ENCODE measurements at places on chromosomes 12 and 14. TPM values are rescaled to one million over a fixed set of nuclear protein-coding genes. Genes with fewer than 3 reads are reported as not detected.

Gene MYG1
- total RNA-seq: 55.9 TPM

Gene KCNA1
- total RNA-seq: not detected

Gene KRT78
- total RNA-seq: 0.36 TPM

Gene KRT6C
- total RNA-seq: not detected

Gene DPY19L2
- total RNA-seq: 5.4 TPM

Gene SLC6A13
- total RNA-seq: not detected

Gene SELPLG
- 1.7 TPM for total RNA-seq

Gene RBM19
- 9.7 TPM for total RNA-seq

Gene ULK1
- total RNA-seq: 3.0 TPM

Gene TGM1
- 0.60 TPM for total RNA-seq

DNA sequence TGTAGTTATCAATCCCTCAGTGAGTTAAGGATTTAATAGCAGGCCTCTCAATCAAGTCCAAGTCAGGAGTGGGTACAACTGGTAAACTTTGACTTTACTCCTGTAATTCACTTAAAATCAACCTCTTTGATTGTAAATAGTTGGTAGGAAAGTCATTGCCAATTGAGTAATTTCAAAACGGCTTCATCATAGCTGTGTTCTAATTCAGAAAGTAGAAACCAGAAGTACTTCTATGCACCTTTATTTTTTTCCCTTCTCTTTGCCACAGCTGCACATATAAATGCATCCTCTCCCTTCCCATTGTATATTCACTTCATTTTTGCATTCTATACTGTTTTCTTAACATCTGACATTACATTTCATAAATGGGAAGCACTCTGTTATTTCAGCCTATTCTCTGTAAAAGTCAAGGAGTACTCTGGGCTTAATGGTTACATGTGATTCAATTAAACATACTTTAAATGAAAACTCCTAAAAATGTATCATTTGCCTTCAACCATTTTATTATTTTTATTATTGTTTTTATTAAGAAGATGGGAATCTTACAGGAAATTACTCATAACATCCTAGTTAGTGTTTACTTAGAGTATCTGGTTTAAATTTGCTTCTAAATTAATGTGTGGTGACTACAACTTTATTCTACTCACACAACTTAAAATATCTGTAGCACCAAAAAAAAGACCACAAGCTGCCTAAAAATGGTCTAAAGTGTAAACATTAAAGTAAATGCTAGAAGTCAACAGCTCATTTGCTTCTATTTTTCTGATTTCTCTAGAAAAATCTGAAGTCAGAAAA, 171.2 kb downstream of the CEP128 start:
- no peak for DNase-seq

DNA sequence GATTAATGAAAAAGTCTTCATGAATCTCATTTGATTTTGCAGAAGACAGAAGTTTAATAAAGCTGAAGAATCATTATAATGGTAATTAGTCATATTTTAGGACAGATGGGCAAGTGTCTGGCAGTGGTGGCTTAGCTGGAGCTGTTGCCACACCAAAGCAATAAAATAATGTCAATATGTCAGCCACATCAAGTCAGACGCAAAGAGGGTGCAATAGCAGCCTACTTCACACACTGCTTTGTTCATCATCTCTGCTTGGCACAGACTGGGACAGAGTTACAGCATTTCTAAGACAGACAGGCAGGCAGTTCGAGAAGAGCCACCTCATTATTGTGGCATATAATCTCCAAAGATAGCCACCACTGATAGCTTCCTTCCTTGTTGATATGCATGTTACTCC, 16.9 kb upstream of the KRR1 start:
- DNase-seq: no peak

DNA sequence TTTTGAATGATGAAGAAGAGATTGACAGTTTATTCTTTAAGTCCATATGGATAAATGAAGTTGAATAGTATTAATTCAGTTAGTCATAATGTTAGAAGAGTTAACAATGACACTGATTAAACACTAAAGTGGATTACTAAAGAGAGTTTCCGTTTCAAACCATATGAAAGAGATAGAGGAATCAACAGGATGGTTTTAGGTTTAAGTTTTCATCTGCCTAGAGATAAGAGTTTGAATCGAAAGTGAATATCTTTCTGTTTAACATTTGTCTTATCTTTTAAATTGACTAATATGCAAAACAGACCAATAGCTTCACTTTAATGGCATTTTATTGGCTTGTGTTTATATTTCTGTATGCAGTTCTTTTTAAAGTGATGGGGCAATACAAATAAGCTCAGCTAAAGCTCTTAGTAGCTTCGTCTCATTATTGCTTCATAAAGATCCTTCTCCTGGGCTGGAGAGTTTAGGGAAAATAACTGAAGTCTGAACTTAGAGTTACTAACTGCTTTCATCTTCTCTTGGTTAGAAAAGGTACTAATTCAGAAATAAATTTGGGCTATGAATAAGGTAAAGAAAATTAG, 66.0 kb downstream of the MIPOL1 start:
- no peak for DNase-seq

- DNase-seq: peak; percentile 2
Measured at GRCh38 chr14:61321385-61322010, at the start of gene PRKCH. Gene PRKCH, plus strand, starts transcription at chr14:61321579. Its CDS starts 523 bp downstream, at chr14:61322102.

DNA sequence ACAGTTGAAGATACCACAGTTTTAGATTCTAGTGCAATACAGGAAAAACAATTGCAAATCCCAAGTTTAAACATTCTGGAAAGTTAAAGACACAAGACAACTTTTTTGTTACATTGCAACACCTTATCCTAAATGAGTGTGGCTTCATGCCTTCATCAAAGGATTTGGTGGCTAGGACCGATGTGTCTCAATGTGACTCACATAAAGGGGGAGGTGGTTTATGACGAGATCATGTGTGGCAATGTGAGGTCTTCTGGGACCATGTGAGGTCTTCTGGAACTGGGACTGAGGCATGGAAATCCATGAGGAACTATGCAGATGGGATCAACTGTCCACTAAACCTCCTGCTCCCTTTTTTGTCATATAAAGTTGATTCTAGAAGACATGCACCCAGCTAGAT, 166.2 kb downstream of the PAX9 start:
- DNase-seq: no peak

DNA sequence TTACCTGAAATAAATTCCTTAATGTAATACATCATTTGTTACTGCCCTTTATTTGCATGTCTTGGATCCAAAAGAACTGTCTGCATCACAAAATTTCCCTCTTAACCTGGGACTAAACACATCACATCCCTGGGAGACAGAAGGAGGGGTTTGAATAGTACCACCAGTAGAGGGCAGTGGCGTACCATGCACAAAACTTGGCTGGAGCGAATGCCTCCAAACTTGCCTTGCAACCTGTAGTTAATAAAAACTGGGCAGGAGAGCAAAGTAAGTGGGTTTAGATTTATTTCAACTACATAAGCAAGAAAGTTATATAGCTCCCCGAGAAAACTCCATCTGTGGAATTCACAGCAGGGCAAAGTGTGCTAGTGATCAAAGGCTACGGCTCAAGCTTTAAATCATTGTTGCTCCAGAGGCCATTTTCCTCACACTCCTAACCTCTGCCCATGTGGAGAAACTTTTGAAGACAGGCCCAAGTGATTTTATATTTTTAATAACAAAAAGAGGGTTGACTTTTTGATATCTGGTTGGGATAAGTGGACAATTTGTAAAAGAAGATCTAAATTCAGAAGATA, 1176.7 kb upstream of the SEL1L start:
- DNase-seq: peak; percentile 29

GRCh38 chr14:58501214-58501816, 73.8 kb downstream of the KIAA0586 start:
- peak; percentile 63 for DNase-seq

GRCh38 chr12:124310785-124311184, 15.9 kb downstream of the RFLNA start:
- no peak for DNase-seq

- no peak for DNase-seq
Measured at GRCh38 chr14:103728721-103729120, 13.1 kb downstream of the ZFYVE21 start.

DNA sequence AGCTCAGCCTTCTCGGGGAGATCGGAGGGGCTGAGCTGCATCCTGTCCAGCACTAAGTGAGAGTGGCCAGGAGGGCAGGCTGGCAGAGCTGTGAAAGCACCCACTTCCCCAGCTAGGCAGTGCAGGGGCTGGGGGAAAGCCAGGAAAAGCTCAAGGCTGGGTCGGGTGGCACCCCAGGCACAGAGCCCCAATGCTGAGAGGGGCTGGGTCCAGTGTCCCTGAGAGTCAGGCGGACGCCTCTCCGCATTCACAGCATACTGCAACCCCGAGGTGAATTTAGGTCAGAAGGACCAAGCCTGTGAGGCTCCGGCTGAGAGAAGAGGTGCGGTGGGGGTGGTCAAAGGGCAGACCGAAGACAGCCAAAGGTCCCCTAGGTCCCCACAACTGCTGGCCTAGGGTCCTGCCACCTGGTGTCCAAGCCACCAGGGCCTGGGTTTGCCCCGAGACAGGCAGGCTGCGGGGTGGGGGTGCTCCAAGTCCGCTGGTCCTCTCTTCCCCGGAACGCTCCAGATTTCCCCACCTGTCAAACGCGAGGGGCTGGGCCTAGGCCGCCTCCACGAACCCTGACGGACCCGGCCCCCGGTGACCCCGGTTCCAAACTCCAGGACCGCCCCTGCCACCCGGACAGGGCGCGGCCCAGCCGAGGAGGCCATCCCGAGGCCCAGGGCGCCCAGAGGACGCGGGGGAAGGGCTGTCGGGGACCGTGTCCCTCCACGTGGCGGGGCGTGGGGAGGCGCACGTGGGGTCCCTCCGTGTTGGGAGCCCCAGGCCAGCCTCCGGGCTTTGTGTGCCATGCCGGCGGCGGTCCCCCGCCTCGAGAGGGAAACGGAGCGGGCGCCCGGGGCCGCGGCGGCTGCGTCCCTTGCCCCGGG, 527 bp downstream of the CAMKK2 start:
- DNase-seq: peak; percentile 3

DNA sequence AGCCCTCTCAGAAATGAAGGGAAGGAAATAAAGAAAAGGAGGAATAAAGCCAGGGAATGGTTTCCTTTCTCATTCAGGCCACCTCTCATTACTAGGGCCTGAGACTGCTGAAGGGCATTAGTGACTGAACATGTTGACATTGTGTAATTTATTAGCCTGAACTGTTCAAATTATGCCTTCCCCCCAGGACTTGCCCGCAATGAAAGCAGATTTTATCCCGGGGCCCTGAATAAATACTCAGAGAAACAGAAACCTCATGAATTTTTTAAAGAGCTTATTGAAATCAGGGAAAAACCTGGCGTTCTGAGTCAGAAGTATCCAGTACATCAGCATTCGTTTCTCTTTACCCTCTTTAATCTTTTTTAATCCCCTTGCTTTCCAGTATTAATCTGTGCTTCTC, 35.9 kb upstream of the WSCD2 start:
- no peak for DNase-seq

DNA sequence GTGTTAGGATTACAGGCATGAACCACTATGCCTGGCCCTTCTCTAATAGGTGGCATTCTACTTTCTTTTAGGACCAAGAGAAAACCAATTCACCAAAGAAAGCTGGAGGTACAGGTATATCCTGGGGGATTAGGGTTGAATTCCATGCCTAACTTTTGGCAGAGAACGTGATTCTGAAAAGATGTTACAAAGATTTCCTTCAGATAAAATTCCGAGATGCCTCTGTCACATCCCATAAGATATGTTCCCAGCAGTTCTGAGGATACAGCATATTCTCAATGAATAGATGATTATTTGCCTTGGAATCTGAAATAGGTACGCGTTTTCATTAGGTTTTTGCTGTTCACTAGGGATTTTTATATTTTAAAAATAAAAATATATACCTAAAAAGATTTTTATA, 111.9 kb upstream of the KRAS start:
- DNase-seq: no peak

DNA sequence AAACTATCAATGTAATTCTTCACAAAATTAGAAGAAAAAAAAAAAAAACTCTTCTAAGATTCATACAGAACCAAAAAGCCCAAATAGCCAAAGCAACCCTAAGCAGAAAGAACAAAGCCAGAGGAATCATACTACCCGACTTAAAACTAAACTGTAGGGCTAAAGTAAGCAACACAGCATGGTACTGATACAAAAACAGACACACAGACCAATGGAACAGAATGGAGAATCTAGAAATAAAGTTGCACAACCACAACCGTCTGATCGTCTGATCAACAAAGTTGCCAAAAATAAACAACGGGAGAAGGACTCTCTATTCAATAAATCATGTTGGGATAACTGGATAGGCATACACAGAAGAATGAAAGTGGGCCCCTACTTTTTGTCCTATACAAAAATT, 16.9 kb downstream of the CDK17 start:
- DNase-seq: no peak

DNA sequence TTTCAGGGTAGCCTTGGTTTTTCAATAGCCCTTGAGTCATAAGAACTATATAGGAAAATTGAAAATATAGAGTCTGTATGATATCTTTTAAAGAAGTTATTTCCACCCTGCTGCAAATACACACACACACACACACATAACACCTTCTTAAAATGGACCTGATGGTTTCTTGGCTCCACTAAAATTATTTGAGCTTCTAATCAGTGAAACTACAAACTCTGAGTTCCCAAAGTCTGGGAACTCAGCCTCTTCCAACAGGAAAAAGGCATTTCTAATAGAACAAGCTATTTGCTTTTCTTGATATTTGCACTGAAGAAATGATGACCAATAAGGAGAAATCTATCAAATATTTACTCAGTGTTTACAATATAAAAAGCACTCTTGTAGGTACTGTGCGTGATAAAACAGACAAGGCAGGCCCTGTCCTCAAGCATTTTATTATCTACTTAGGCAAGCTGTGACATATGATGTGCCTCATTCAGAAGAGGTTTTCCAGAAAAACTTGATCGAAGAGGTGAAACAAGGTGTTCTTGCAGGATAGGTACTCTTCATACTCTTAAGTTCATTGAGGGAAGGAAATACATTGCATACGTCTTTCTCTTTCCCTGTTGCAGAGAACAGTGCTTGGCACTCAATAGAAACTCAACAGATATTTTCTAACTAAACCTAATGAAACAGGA, 88.6 kb downstream of the MGST1 start:
- no peak for DNase-seq

GRCh38 chr12:59431266-59431665, 164.6 kb upstream of the SLC16A7 start:
- no peak for DNase-seq
